ENCODE measurements at places on chromosomes 16 and 17.

DNA sequence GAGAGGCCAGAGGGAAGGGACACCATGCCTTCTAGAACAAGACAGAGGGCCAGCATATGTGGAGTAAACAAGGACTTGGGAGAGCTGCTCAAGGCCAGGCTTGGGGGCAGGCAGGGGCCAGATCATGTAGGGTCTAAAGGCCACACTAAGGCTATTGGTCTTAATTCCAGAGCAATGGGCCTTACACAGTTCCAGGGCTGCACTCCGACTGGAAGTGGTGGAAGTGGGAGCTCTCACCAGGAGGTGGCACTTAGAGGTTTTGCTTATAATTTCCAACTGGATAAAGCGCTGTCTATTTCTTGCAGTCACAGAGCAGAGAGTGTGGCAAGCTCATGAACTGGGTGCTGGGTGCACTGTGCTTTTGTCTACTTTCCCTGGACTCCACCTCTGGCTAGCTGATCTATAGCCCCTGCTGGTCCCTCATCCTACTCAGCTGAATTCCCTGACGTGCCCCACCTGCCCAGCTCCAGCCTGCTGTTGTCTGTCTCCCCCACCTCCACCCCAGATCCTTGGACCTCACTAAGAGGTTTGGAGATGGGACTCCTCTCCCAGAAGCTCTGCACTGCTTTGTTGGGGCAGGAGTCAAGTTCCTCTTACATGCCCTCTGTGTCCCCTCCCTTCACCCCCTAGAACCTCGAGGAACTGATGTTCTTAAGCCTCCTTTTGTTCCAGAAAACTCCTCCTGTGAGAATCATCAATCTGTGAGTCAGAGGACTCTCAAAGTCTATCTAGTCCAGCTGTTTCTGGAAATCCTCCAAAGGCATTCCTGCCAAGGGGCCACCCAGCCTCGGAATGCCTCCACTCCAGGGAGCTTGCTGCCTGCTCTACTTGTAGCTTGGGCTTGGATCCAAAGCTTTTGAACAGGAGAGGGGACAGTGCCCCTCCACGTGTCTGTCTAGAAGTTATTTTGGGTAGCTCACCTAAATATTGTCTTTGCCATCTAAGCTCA, 48.1 kb upstream of the KSR1 start:
- H3K4me3 ChIP-seq = no peak overlapping the region
- no peaks in the 10 kb centered on the region for H3K27me3 ChIP-seq
- H3K36me3 ChIP-seq = no peaks in the 10 kb centered on the region
- no peak overlapping the region for H3K27ac ChIP-seq
- no peaks in the 10 kb centered on the region for H3K4me1 ChIP-seq
- DNase-seq = peak; percentile 18

DNA sequence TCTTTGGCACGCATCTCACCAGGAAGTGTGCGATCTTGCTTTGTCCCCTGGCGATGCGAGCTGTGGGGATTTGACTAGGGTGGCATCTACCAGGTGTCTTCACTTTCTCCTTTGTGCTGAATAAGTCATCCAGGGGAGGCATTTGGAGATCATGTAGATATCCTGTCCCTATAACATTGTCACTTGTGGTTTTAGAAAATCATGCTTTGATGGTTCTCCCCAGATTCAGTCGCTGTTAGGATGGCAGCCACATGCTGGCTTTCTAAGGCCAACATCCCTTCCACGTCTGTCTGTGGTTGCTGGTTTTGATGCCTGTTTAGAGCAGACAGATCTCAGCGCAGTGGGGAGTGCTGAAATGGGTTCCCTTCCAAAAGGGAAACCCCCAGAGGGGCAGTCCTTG, 2.5 kb downstream of the ADAD2 start:
- H3K4me1 ChIP-seq = no peaks in the 10 kb centered on the region
- DNase-seq = no peak
- H3K36me3 ChIP-seq = no peaks in the 10 kb centered on the region
- no peaks in the 10 kb centered on the region for H3K27me3 ChIP-seq
- no peak overlapping the region for H3K4me3 ChIP-seq
- no peak overlapping the region for H3K27ac ChIP-seq

GRCh38 chr16:66274335-66275110, 92.0 kb upstream of the CDH5 start:
- peak; percentile 71 for DNase-seq
- peaks cover 8% of the 10 kb centered on the region for H3K27me3 ChIP-seq
- no peak overlapping the region for H3K4me3 ChIP-seq
- no peaks in the 10 kb centered on the region for H3K36me3 ChIP-seq
- no peak overlapping the region for H3K27ac ChIP-seq

- H3K4me3 ChIP-seq = no peak overlapping the region
- no peaks in the 10 kb centered on the region for H3K27me3 ChIP-seq
- no peaks in the 10 kb centered on the region for H3K36me3 ChIP-seq
- no peak overlapping the region for H3K27ac ChIP-seq
- no peak for DNase-seq
- no peaks in the 10 kb centered on the region for H3K4me1 ChIP-seq
Measured at GRCh38 chr16:28298511-28298878, 6.2 kb downstream of the SBK1 start.

All from cardiac muscle cell (in vitro differentiated cells and primary cell).